ENCODE measurements at places on chromosomes 6 and 20.

GRCh38 chr6:13526727-13527670, 39.6 kb upstream of the GFOD1 start:
- no peak for DNase-seq

GRCh38 chr6:106163966-106164877, 78.1 kb downstream of the PRDM1 start:
- DNase-seq = peak; percentile 47

GRCh38 chr20:34388000-34388399, 24.9 kb downstream of the ITCH start:
- no peak for DNase-seq

DNA sequence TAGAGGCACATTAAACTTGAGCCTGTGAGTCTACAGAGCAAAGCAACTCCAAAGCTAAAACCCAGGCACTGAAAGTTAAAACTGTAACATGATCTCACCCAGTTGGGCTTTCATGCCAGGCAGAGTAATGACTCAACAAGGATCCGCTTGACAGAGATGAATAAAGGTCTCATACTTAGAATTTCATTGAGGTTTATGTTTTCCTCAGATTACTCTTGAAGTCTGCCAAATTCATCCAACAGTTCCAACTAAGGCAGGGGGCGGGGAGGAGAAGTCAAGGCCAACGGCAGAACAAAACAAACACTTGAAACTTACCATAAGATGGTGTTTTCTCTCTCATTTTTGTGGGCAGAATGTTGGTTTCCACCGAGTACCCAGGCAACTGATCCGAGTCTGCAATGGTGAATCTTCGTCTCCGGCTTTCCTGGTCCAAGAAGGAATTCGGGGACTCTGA, 54.0 kb upstream of the IPCEF1 start:
- peak; percentile 25 for DNase-seq

GRCh38 chr6:6696867-6697531, 108.5 kb downstream of the LY86 start:
- peak; percentile 38 for DNase-seq

DNA sequence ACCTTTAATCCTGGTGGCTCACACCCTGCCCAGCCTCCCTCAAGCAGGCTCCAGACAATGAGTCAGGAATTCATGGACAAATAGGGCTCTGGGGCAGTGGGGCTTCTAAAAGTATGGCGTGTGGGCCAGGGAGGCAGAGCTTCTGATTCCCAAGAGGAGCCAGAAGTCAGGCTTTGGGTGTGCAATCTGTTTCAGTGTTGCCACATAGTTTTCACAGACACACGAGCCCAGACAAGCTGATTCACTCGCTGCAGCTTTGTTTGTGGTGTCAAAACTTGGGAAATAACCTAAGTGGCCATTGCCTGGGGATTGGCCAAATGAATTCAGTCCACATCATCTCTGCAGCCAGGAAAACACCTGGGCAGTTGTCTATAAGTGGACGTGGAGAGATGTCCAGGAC, 9.2 kb downstream of the PEDS1 start:
- no peak for DNase-seq

DNA sequence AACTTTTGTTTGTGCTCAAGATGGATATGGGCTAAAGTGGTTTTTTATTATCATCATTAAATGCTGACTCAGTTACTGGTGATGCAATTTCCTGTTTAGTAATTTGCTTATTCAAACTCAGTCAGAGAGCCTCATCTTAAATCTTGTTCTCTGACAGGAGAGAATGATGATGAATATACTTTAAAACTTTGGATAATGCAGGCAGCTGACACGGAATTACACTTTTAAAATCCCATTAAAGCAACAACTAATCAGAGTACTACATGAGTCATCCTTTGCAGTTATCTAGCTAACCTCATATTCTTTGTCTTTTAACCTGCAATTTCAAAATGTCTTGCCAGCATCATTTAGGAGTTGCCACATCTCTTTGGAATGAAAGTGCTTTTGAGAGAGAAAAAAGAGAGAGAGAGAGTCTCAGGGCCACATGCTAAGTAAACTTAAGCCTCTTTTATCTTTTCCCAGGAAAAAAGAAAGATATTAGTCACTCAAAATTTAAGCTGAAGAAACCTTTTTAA, 9.2 kb upstream of the C6orf141 start:
- DNase-seq = no peak

- no peak for DNase-seq
Observed at GRCh38 chr6:128848212-128848935, 34.6 kb upstream of the LAMA2 start.

- DNase-seq = no peak
Observed at GRCh38 chr6:96621983-96622382, 59.1 kb downstream of the FHL5 start.

- DNase-seq = no peak
Observed at GRCh38 chr6:36242161-36242560, 27.7 kb upstream of the PNPLA1 start.

DNA sequence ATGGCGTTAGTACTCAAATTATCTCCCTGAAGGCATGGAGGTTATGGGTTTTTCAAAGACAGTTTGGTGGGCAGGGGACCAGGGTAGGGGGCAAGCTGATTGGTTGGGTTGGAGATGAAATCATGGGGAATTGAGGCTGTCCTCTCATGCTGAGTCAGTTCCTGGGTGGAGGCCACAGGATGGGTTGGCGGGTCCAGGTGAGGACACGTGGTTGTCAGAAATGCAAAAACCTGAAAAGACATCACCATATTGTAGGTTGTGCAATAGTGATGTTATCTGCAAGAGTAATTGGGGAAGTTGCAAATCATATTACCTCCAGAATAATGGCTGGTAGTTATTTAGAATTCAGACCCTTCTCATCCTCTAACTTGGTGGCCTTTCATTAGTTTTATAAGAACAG, 30.1 kb downstream of the GPX6 start:
- DNase-seq = no peak

GRCh38 chr20:25299806-25300205, 51.9 kb downstream of the PYGB start:
- no peak for DNase-seq

DNA sequence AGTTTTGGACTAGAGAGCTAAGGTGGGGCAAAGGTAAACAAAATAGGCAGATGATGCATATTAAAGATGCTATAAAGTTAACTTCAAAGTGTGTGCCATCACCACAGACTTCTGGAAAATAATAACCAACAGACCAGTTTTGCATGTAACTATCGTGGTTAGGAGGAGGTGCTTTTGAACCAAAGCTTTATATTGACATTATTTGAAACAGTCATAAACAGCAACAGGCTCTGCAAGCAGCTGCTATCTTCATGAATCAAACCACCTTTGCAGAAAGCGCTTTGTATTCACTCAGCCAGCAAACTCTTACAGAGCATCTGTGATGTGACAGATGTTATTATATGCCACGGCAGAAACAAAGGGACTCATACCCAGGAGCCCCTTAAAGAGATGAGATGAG, 81.9 kb downstream of the CRYBG1 start:
- DNase-seq = no peak

GRCh38 chr20:47971058-47971791, 185.9 kb upstream of the SULF2 start:
- DNase-seq = no peak

DNA sequence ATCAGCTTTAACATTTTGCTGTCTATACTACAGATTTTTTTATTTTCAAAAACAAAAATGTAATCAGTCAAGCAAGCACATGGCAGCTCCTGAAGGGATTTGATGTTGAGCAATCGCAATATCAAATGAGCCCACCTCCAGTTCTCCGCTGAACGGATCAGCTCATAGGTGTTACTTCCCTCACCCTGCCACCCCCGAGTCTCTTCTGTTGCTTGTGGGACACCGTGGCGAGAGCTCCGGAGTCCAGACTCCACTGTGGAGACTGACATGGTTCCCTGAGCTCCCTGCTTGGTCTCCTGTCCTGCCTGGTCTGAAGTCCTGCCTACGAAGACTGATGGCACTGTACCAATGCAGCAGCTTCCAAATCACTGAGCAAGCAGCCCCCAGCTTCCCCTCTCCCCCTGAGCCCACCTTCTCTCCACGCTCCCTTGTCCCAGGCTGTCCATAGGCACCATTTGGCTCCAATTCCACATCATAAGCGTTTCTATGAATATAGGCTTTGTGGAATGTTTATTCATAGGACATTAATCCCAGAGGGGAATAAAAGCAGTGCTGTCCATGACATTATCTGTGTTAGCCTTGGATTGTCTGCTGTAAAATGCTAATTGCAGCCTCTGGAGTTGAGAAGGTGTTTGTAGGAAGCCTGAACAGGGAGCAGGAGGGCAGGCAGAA, 162.2 kb downstream of the LY86 start:
- DNase-seq = no peak

- no peak for DNase-seq
Observed at GRCh38 chr6:104795363-104795762, 64.4 kb downstream of the HACE1 start.

DNA sequence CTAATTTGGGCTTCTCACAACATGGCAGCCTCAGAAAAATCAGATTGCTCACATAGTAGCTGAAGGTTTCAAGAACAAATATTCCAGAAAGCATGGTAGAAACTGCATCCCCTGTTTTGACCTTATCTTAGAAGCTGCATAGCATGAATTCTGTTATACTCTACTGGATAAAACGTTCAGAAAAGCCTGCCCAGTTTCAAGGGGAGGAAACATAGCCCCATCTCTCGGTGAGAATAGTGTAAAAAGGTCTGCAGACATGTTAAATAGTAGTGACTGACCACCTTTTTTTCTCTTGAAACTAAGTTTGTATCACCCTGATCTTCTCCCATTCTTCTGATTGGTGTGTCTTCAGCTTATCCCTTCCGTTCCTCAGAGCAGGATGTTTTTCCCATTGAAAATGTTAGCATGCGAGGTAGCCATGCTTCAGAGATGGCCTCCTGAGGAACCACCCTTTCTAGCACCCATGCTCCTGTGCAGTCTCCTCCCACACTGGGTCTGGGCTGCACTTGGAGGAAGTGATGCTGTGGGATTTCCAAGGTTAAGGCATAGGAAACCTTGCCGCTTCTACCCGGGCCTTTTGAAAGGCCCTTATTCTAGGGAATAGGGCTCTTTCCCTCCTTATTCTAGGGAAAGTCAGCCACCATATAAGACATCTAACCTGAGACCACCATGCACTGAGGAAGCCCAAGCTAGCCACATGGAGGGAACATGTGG, 50.1 kb downstream of the MARCKS start:
- no peak for DNase-seq

DNA sequence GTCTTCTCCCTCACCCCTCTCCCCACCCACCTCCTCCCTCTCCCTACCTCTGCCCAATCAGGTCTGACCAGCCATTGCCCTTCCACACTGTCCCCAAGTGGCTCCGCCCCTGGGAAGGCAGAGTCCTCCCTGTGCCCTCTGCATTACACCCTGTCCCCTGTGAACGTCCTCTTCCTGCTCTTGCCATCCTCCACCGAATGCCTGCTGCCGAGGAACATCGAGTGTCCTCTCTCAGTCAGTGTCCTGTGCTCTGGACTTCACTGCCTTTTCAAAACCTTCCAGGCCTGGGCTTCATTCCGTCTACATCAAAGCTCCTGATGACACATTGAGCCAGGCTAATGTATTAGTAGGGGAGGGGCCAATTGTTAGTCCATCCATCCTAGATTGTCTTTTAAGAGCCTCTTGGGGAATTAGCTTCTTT, 3.3 kb upstream of the PACSIN1 start:
- no peak for DNase-seq

GRCh38 chr6:111980143-111980542, 73.8 kb upstream of the CCN6 start:
- DNase-seq = no peak

GRCh38 chr6:70381417-70381782, 31.9 kb upstream of the FAM135A start:
- DNase-seq = no peak

GRCh38 chr6:32952817-32953739, at the start of gene HLA-DMA:
Gene HLA-DMA, minus strand, starts transcription at chr6:32953097. Its CDS starts 61 bp downstream, at chr6:32953036.
- DNase-seq = peak; percentile 54

DNA sequence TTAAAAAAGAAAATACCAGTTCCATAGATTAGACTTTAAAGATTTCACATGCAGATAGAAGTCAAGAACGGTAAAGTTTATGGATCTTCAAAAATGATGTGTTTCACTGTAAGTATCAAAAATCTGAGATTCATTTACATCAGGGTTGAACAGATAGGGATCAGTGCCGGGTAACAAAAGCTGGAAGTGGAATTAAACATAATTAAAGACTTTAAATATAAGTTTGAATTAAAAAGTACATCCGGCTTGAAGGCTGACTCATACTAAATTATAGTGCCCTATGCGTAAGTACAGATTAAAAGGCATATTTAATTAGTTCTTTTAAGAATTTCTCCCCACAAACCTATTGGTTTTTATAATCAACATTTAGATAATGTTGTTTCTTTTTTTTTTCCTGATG, 312.7 kb downstream of the PRL start:
- no peak for DNase-seq

DNA sequence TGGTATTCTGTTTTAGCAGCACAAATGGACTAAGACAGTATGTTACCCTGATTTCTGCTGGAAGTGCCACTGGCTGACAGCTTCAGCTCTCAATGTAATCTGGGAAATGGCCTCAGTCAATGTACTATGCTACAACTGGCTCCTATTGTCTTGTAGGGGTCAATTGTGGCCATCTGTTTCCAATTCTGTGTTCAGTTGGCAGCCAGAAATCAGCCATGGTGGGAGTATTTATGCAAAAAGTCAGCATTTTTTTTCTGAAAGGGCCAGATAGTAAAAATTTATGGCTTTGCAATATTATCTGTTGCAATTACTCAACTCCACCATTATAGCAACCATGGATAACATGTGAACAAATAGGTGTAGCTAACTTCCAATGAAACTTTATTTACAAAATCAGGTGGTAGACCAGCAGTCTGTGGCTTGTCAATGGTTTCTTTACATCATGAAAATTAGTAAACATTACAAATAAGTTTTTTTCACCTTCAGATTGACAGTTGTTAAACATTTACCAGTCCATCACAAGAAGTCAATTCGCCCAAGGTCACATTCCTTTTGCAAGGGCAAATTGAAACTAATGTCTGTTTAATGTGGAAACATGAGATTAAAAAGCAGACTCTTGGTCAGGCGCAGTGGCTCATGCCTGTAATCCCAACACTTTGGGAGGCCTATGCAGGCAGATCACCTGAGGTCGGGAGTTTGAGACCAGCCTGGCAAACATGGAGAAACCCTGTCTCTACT, 58.3 kb upstream of the TSHZ2 start:
- no peak for DNase-seq

GRCh38 chr6:104653781-104654180, 205.9 kb downstream of the HACE1 start:
- no peak for DNase-seq

- no peak for DNase-seq
Observed at GRCh38 chr20:8808202-8808535, 260.7 kb upstream of the PLCB4 start.

GRCh38 chr6:84027340-84028181, 6.0 kb upstream of the MRAP2 start:
- DNase-seq = no peak

DNA sequence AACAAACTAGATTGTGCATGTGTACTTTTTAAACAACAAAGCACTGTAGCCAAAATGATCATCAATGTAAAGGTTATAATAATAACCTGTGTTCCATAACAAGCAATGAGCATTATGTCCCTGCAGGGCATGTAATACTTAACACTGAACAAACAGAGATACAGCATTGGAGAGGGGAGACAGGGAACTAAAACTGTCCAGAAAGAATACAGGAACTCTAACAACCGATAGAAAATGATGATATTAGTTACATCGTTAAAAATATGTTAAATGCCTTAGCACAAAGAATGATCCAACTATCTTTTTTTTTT, 80.5 kb downstream of the COL9A1 start:
- DNase-seq = no peak
